ENCODE measurements at places on chromosomes 7 and 10.
A peak's percentile ranks its signal among the peaks of the same experiment; 100 is the strongest.

DNA sequence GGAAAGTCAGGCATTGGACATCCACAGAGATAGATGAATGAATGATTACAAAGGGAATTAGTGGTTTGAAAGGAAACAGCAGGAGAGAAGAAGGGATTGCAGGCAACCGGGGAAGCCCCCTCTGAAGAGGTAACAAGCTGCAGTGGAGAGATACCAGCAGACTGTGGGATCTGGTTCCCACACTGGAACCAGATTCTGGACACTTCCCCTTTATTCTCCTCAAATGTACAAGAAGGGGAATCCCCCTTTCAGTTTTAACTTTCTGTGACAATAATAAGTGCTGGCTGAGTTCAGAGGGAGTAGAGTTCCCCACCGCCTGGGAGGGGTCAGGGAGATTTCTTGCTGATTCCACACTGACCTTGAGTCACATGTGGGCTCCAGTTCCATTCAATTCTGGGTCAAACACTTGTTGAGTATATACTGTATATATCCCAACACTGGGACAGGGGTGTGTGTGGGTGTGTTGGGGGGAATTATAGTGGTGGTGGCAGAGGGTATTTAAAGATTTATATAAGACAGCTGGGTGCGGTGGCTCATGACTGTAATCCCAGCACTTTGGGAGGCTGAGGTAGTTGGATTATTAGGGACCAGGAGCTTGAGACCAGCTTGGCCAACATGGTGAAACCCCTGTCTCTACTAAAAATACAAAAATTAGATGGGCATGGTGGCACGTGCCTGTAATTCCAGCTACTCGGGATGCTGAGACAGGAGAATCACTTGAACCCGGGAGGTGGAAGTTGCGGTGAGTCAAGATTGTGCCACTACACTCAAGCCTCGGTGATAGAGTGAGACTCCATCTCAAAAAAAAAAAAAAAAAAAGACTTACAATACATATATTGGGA is 16.5 kb upstream of the DDIT4 start:
- no peak for DNase-seq

GRCh38 chr10:133365461-133366129 is 7.6 kb downstream of the ECHS1 start:
- DNase-seq, result no peak

- DNase-seq, result no peak
These were observed 35.4 kb downstream of the CPED1 start for GRCh38 chr7:121023683-121024511.

GRCh38 chr7:75979759-75980429 is 14.5 kb downstream of the TMEM120A start:
- DNase-seq, result no peak

DNA sequence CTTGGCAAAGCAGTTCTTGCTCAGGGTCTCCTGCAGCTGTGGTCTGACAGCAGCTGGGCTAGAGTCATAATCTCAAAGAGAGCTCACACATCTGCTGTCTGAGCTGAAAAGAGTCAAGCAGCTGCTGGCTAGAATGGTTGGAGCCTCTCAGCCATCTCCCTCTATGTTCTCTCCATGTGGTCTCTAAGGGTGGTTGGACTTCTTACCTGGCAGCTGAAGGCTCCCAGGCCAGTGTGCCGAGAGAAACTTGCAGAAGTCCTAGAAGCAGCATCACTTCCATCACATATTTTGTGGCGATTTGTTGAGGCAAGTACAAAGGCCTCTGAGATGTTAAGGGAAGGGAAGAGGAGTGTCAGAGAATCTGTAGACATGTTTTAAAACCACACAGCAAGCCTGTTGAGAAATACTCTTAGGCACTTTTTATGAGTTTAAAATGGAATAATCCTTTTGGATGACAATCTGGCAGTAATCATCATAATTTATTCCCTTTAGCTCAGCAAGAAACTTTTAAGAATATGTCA is 93.2 kb downstream of the REEP3 start:
- DNase-seq, result no peak

DNA sequence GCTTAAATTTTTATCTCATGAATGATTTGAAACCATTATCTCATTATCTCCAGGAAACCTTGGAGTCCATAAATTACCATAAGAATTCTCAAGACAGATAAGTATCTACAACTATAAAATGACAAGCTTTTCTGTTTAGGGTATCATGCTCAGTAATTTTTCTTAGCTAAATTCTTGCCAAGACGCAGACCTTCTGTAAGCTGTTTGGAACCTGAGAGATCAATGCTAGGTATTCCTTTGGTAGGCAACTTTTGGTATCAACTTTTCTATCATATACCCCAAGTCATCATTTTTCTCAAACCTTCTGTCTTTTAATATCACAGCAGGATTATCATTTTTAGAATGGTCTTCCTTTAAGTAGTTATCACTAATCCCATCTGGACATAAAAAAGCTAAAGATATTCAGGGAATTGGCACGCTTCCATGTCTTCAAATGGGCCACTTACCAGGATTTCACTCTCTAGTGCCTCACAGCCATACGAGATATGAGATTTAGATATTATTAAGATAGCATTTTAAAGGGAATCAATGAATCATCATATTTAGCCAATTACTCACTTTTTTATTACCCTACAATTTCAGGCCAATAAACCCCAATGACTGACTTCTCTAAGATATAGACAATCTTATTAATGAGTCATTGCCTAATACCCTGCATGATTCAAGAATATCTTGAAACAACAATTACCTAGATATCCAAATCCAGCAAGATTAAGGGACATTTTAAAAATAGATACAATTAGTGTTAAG is 544.1 kb downstream of the HTR7 start:
- DNase-seq, result no peak

- DNase-seq, result no peak
These were observed 551 bp downstream of the KCND2 start for GRCh38 chr7:120273476-120273975.

GRCh38 chr7:131507592-131508331 is 48.7 kb downstream of the PODXL start:
- peak; percentile 81 for DNase-seq

- no peak for DNase-seq
These were observed 11.7 kb upstream of the ZNF680 start for GRCh38 chr7:64574540-64575099.

DNA sequence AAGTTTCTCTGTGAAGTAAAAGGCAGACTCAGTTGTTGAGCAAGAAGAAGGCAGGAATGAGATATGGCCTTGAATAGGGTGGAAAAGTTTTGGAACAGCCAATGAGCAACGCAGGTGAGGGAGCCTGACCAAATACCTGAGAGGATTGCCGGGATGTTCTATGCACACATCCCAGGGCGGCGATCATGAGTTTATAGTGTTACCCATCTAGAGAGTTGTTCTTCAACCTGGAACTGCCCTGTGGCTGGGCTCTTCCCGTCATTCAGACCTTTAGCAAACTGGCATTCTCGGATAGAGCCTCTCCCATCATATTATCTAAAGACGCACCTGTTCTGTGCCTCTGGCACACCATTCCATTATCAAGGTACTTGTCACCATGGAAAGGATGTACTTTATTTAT is 103.0 kb upstream of the KIF5B start:
- no peak for DNase-seq

DNA sequence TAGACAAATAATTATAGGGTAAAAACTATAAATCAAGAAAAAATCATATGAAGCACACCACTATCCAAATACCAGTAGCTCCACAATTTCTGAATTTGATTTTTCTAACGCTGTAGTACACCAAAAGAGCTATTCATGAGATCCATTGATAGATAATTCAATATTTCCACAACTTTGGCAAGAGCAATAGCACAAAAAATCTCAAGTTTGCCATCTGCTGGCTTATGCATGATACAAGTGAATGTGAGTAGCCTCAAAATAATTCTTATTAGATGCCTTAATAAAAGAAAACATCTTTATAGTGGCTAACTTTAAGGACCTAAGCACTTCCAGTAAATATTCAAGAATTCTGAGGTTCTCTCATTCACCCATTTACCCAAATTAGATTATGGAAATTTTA is 2.2 kb upstream of the TMEM196 start:
- no peak for DNase-seq

DNA sequence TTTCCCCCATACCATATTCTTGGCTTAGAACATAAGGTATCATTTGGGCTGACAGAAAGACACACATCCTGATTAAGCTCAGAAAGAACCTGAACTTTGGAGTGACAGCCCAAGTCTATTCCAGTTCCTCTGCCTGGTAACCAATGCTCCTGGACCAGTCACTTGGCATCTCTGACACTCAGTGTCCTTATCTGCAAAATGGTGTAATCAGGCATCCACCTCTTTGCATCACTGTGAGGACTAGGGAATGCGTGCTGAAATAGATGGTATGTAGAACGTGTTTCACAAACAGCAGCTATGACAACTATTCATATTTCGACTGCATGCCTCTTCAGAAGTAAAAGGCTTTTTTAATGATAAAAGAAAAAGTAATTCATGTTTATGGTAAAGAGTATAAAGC is 26.2 kb upstream of the PIK3AP1 start:
- DNase-seq, result no peak

- DNase-seq, result no peak
These were observed 86.8 kb upstream of the ZMIZ1 start for GRCh38 chr10:78981970-78982281.

- DNase-seq, result no peak
These were observed 30.9 kb downstream of the NACAD start for GRCh38 chr7:45057878-45058277.

DNA sequence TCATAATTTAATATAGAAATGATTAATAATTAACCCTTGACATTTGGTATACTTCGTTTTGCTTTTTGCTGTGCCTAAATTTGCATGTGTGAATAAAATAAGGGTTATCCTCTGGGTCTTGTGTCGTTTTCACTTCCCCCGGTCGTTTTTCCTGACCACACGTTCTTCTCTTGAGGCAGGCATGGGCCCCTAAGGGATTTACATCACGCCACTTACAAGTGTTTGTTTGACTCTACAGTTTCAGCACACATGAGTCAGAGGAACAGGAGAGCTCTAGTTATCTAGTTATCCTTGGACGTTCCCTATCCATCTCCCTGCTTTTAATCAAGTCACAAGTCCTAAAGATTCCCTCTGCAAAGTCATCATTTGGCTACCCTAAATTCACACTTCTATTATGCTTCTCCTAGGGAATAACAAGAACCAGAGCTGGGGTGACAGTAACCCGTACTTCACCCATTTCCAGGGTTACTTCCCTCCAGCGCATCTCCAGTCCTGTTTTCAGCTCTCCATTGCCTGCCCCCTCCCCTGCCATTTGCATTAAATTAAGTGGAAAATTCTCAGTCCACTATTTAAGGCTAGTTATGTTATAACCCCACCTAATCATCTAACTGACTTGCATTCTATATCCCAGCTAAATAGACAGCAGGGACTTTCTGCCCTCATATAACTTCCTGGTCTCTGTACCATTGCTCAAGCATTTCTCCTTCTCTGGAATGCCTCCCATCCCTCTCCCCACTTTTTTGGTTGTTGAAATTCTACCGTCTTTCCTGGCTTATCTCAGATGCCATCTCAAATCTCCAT is 206.9 kb downstream of the PTEN start:
- DNase-seq, result no peak

- no peak for DNase-seq
These were observed 25.5 kb upstream of the TRIM24 start for GRCh38 chr7:138434597-138435019.

- DNase-seq, result no peak
These were observed 150.3 kb downstream of the AHR start for GRCh38 chr7:17448479-17449423.

GRCh38 chr7:13067036-13067435 is 379.6 kb downstream of the ARL4A start:
- DNase-seq, result no peak

DNA sequence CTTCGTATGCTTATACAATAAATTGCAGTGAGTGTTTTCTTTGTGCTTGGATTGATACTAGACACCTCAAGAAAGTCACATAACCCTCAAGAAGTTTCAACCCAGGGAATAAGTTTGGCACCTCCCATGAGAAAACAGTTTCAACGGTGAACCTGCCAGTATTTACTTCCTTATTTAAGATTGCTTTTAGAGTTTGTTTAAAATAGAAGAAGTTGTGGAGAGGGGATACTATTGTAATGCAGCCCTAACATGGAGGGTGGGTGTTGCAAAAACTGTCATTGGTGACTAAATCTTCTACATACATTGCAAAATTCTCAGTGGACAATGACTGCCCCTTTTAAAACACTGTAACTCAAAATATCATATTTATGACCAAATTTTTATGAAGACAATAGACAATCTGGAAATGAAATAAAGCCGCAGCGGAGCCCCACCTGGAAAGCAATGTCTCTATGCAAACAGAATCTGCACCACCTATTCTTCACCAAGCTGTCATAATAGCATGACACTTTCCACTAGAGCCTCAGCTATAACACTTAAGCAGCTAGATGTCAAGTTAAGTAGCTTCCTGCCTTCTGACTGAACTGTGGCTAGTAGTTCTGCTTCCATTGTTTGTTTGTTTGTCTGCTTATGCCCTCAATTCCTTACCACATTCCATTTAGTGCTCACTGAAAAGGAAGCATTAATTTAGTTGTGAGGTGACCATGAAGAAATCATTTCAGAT is 98.2 kb downstream of the MDFIC start:
- no peak for DNase-seq

GRCh38 chr7:1340031-1340430 is 107.4 kb downstream of the UNCX start:
- no peak for DNase-seq

DNA sequence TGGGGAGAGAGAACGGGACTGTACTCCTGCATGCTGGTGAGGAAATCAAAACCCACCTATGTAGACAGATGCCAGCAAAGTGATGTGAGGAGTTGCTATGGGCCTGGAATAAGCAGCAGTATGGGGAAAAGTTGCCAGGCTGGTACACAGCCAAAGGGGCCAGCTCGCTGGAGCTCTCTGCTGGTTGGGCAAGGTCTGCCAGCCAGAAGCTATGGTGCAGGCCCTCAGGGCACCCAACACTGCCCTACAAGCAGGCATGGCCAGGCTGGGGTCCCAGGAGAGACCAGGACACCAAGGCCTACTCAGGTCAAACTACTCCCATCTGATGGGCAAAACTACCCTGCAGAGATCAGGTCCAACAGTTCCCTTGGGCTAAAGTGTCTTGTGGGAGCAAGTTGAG is 916.6 kb downstream of the IPMK start:
- no peak for DNase-seq

GRCh38 chr7:18206331-18206730 is 178.7 kb upstream of the PRPS1L1 start:
- DNase-seq, result no peak

DNA sequence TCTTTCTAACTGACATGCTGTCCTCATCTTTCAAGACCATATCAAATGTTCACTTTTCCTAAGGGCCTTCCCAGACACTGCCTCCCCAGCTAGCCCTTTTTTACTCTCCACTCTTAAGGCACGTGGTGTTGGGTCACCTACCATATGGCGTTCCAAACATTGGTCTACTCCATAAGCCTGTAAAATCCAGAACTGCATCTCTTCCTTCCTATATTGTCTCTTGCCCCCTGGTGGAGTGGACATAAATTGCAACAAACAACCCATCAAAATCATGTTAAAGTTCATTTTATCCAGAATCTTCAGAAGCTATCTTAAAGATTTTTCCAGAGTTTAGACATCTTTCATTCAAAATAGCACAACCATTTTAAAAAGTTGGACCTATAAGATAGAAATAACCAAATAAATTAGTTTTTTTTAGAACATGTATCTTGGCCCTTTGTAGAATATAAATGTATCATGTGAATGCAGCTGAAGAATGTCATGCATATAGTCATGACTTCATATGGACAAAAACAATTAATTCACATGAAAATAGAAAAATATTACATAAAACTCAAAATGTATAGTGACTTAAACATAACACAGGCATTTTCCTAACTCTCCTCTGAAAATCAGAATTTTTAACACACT is 180.6 kb upstream of the CHRM2 start:
- no peak for DNase-seq
